CD4-positive, alpha-beta T cell treated with Interleukin-4 for 1 hour (primary cell): ENCODE measurements at places on chromosomes 4 and X.

DNA sequence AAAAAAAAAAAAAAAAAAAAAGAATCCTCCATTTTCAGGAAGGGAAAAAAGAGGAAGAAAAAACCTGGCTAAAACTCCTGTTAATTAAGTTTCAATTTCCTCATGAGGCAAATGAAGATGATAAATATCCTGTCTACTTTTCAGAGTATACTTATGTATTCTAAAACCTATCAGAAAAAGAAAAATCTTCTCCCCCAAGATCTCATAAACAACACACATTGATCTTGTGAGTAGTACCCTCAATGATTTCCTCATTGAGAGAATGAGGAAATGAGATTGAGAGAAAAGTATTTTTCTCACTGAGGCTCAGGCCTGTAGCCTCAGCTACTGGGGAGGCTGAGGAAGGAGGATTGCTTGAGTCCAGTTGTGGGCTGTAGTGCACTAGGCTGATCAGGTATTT, 146.7 kb downstream of the TET2 start:
- no peak for DNase-seq

DNA sequence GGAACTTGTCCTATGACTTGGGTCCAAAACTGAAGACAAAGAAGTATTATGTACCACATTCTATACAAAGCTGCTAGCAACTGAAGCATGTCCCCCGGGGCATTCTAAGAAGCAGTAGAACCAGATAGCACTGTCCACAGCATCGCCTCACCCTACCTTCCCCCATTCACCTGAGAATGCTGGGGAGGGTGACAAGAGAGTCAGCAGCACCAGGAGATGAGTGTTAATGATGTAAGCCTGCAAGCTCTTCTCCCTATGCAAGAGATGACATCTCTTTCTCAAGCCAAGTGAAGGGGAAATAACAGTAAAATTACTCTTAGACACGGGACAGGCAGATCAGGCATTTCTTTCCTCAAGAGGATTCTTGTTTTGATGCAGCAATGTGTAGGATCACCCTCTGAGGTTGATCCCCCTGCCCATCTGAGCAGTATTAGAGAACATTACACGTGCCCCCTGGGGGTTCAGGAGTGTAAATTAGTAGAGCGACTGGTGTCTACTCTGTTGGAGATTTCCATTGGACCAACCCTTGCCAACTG, 13.9 kb upstream of the TLR1 start:
- DNase-seq, result no peak

DNA sequence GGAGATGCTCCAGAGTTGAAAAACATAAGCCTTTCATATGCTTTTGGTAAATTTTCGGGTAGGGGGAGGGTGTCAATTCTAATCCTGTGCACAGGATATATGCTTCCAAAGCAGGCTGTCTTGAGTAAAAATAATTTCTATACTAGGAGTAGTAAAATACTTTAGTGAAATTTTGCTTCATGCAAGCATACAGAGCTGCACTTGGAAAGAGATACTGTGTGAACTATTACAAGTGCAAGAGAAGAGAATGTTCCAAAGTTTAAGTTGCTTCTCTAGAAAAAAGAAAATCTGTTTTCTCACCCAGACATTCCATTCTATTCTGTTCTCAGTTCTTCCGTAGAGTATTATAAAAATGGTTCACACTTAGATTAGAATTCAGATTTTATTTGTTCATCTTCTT, 324.6 kb upstream of the AADAT start:
- DNase-seq, result no peak

DNA sequence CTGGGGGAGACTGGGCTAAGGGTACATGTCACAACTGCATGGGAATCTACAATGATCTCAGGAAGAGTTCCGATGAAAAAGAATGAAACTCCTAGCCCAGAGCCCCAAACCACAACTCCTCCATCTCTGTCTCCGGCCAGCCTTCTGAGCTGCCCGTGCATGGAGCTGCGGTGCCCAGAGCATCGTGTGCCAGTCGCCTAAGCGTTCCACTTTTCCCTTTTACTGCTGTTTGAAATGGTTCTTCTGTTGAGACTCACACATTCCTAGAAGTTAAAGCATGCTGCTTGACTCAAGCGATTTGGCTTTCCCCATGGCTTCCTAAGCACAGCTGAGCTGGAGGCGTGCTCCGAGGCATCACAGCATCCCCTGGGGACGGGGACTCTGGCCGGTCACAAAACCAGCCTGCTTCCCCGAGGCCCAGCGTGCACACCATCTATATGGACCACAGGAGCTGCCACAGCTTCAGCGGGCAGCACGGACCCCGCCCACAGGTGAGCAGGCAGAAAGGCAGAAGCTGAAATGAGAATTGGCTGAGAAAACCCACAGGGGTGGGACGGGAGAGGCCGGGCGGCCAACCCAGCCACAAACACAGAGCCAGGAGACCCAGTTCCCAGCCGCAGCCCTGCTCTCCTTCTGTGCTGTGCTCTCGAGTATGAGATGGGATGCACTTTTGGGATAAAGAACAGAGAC, 5.0 kb downstream of the CCNQ start:
- DNase-seq, result no peak

DNA sequence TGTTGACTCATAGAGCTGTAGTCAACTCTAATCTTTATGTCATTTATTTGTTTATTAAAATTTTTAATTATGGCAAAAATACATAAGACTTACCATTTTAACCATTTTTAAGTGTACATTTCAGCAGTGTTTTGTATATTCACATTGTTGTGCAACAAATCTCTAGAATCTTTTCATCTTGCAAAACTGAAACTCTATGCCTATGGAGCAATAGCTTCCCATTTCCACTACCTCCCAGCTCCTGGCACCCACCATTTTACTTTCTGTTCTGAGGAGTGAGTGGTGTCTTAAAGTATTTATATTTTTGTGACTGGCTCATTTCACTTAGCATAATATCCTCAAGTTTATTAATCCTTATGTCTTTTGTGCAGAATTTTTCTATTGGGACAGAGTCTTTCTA, 181.0 kb downstream of the GPAT3 start:
- no peak for DNase-seq

GRCh38 chrX:17187136-17187756, 187.8 kb upstream of the NHS start:
- no peak for DNase-seq

DNA sequence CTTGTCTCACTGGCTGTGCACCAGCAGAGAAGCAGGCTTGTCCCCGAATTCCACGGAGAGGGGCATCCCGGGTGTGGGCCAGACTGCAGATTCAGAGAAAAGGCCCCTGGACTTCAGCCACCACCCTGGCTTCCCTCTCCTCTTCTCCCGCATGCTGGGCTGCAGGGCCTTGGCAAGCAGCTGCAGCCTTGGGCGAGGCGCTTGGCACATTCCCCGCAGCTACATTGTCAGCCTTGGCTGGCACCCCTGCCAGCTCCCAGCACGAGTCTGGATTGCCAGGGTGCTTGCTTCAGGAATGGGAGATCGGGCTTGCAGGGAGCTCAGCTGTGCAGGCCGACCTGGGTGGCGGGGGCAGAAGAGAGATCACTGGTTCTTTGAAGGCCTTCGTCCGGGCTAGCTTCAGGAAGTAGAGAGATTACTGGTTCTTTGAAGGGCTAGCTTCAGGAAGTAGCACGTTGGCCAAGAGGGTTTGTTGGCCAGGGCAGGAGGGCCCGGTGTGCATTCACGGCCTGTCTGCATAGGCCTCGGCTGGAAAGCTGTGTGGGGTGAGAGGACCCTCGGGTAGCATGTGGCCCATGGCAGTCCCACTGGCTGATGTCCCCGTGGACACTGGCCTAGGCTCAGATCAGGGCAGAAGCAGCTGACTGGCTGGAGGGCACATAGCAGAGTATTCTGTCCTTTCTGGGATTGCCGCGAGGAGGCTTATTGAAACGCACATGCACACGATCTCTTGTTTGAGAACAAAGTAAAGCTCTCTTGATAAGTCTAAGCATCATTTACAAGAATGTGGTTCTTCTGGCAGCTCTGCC, 2.7 kb downstream of the ABCD1 start:
- DNase-seq, result no peak

- no peak for DNase-seq
These were observed 521.6 kb downstream of the TRIML1 start for GRCh38 chr4:188660796-188661195.

- no peak for DNase-seq
These were observed 386.4 kb upstream of the RPS6KA3 start for GRCh38 chrX:20653070-20653469.

DNA sequence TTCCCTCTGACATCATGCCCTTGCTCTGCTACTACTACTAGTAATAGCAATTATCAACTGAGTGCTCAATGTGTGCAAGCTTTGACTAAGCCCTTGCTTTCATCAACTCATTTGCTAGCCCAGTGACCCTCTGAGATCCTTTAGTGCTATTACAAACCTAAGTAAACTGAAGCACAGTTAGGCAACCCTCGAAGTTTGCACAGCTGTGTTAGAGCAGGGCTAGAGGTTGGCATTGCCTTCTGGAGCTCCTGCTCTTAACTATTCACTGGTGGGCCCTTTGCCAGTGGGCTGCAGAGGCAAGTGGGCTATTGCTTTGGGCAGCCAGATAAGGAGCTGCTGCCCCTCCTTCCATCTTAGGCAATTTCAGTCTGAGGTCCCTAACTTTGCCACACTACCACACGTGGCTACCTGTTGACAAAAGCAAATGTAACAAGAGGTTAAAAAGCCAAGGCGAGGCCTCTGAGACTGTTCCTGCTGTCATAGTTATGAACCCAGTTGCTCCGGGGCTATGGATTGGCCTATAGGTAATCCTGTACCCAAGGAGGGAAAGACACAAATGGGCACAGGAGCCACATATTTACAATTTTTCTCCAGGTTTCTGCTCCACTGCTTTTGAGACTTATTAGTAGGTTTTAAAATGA, 41.5 kb upstream of the ANKRD50 start:
- DNase-seq, result no peak

GRCh38 chrX:48531358-48531959, 8.1 kb upstream of the TBC1D25 start:
- DNase-seq, result peak; percentile 41

GRCh38 chrX:20829665-20830491, 544.3 kb upstream of the CNKSR2 start:
- no peak for DNase-seq

DNA sequence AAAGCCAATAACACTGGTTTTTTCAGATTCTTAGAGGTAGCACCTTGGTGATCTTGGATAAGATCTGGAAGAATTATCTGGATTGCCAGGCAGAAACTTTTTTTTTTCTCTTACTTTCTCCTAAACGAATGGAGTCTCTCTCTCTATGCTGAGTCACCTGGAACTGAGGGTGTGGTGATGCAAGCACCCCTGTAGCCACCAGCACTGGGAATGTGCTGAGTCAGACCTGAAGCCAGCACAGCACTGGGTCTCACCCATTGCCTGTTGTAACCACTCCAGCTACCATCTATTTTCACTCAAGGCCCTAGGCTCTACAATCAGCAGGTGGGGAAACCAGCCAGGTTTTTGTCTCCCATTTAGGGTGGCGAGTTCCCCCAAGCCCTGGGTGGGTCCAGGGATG, 923.8 kb downstream of the RAPGEF2 start:
- DNase-seq, result no peak

DNA sequence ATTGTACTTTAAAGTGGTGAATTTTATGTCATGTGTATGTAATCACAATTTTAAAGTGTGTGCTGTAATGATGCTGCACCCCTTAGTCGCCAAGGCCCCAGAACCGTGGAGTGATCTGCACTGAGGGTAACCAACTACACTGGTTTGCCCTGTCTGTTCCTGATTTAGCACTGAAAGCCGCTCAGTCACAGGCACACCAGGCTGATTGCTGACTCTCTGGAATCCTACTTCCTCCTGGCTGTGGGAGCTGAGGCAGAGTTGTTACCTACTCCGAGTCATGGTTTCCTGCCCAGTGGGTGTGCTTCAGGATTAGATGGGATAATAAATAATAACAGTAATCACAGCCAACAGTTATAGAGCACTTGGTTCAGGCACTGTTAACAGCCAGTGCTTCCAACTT, 645.4 kb downstream of the BCOR start:
- no peak for DNase-seq

DNA sequence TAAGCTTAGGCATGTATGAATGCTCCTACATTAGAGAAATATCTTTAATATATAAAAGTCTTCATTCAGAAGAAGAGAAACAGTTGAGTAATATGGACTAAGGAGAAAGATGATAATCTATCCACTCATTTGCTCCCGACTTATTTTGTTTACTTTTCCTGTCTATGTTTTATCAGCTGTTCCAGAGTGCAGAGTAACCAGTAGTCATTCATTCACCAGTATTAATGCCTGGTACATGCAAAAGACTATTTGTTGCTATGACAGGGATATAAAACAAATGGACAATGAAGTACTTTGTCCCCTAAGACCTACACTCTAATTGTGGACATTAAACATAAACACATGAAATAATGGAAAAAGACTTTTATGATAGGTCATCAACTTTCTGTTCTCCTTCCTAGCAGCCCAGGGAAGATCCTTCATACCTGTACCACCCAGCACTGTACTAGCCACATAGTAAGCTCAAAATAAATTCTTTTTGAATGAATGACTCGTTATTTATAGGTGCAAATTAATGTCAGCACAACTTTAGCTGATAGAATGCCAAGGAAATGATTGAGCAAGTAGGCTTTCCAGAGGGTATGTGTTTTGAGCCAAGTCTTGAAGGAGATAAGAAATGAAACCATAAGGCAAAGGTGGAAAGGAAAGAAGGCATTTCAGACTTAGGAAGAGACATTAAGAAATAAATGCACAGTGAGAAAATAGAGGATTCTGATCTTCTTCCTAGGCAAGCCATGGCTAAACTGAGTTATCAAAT, 45.0 kb upstream of the IL13RA1 start:
- no peak for DNase-seq

- DNase-seq, result no peak
These were observed 7.3 kb downstream of the SEC24B start for GRCh38 chr4:109440948-109441347.

DNA sequence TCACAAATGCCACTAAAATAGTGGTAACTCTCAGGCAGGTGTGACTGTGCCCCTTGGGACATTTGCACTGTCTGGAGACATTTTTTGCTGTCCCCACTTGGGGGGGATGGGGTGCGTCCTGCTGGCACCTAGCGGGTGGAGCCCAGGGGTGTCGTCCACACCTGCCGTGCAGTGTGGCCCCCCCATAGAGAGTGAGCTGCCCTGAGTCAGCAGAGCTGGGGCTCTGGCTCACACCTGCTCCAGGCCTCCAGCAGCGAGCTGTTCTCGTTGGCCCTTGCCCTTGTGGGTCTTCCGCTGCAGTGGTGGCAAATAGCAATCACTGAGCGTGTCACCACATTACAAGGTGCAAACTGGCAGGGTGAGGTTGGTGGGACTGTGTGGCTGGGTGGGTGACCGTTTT, 64.6 kb downstream of the CLDN34 start:
- DNase-seq, result no peak

DNA sequence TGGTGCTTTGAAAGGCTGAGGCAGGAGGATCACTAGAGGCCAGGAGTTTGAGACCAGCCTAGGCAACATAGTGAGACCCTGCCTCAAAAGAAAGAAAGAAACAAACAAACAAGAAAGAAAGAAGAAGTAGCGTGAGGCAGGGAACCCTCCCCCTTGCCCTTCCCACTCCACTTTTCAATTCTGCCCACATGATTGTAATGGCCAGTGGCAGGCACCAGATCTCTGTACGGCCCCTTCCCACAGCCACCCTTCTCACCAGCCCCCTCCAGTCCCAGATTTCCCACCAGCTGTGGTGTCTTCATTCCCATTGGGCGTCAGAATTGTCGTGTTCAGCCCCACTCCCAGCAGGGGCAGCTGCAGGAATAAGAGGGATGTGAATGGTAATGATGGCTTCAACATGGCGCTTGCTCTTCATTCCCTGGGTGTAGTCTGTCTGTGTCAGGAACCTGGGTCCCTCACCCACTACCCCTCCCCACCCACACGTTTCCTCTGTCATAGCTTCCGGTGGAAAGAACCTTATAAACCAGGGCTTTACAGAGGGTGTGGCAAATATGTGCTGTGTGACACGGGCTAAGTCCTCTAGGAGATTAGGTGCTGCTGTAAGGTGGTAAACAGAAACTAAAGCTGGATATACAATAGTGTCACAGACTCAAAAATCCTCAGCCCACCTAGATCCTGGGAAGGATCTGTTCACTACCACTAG, at the start of gene IL2RG:
Gene IL2RG (minus strand): TSS at position 437 of the 703 bp plus-strand sequence. CDS start 38 bp downstream, at position 399.
- peak; percentile 93 for DNase-seq
